ENCODE measurements at places on chromosomes 12 and 14. TPM values are rescaled to one million over a fixed set of nuclear protein-coding genes. Genes with fewer than 3 reads are reported as not detected.

NIN gene
- 99.7 TPM for total RNA-seq

DCD gene
- total RNA-seq = not detected

LRRC10 gene
- total RNA-seq = not detected

B4GALNT1 gene
- not detected for total RNA-seq

CDKN1B gene
- 238 TPM for total RNA-seq

PTPN6 gene
- total RNA-seq = 189 TPM

DBX2 gene
- not detected for total RNA-seq

C3AR1 gene
- 4.6 TPM for total RNA-seq

HOXC12 gene
- not detected for total RNA-seq

ACOT4 gene
- 1.2 TPM for total RNA-seq

VPS29 gene
- total RNA-seq = 121 TPM

STRAP gene
- 46.1 TPM for total RNA-seq

NCAPD2 gene
- 39.8 TPM for total RNA-seq

KRT4 gene
- not detected for total RNA-seq

RTL1 gene
- not detected for total RNA-seq

CCDC38 gene
- total RNA-seq = 1.0 TPM

CLEC7A gene
- total RNA-seq = 1.3 TPM

OR4K15 gene
- total RNA-seq = not detected

FLRT2 gene
- 0.03 TPM for total RNA-seq

ST8SIA1 gene
- total RNA-seq = 53.6 TPM

UNG gene
- 18.5 TPM for total RNA-seq

MYH7 gene
- total RNA-seq = not detected

ALDH1L2 gene
- total RNA-seq = 0.15 TPM

KLHL33 gene
- 0.14 TPM for total RNA-seq

MIP gene
- not detected for total RNA-seq

RAD9B gene
- 1.1 TPM for total RNA-seq

OASL gene
- 9.7 TPM for total RNA-seq

MGAT4C gene
- total RNA-seq = not detected

BDKRB2 gene
- total RNA-seq = not detected

TTC5 gene
- total RNA-seq = 26.0 TPM

TAS2R13 gene
- total RNA-seq = 0.79 TPM

RIPK3 gene
- total RNA-seq = 63.0 TPM

G2E3 gene
- total RNA-seq = 26.4 TPM

TAPBPL gene
- 66.9 TPM for total RNA-seq

SLC6A12 gene
- total RNA-seq = 0.49 TPM

NUDT14 gene
- 18.0 TPM for total RNA-seq

LBHD2 gene
- total RNA-seq = not detected

KRT83 gene
- not detected for total RNA-seq

SYCP3 gene
- total RNA-seq = 0.28 TPM

IL22 gene
- total RNA-seq = not detected

Data from CD4-positive, alpha-beta memory T cell (primary cell).